ENCODE measurements at places on chromosomes 7 and 10.

GRCh38 chr7:13312307-13312706 lies 624.9 kb downstream of the ARL4A start:
- no peak for DNase-seq

- DNase-seq = no peak
These were observed 21.9 kb downstream of the DPY19L1 start for GRCh38 chr7:35015346-35015859.

GRCh38 chr7:24245362-24245761 lies 38.6 kb upstream of the NPY start:
- DNase-seq = no peak

- DNase-seq = no peak
These were observed 247.5 kb downstream of the FOXP2 start for GRCh38 chr7:114662002-114662677.

DNA sequence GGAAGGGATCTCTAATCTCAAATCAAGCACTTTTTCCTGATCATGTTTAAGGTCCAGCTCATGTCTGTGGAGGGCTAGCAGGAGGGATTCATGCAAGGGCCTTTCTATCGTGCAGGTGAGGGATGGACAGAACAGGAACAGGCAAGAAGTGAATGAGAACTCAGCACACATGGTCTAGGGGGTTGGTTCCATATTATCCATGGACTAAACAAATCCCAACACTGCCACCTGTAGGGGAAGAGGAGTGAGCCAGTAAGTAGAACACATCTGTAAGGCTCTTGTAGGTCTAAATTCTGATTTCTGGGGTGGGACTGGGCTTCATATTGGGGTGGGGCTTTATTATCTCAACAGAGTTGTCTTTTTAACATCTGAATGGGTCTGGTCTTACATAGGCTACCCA lies 138.0 kb upstream of the TARP start:
- no peak for DNase-seq

DNA sequence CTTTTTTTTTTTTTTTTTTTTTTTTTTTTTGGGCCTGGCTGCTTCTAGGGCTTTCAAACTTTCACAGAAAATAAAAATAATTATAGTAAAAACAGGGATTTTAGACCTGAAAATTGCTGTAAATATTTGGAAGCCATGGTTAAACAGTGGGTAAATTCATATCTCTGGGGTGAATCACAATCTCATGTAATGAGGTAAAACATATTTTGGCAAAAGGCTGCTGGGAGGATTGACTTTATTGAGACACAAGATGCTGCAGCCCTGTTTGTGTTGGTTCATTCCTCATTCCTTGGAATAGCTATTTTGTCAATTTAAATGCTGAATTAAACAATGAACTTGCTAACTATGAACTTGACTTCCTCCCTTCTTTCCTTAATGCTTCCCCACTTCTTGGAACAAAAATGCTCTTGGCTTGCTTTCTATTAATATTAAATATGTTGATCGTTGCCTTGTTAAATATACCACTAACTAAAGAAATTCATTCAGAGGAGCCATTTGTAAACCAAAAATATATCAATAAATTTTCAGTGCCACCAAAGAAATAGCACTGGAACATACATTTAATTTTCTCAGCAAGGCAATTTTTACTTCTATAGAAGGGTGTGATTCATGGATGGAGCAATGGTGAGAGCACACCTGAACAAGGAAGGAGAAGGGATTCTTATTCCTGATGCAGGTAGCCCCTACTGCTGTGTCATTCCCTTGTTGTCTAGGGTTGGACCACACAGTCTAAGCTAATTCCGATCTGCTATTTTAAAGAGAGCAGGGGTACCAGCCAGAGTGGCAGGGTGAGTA lies 24.6 kb downstream of the AGK start:
- no peak for DNase-seq

GRCh38 chr7:108136191-108136688 lies 6.1 kb upstream of the LAMB4 start:
- DNase-seq = no peak

DNA sequence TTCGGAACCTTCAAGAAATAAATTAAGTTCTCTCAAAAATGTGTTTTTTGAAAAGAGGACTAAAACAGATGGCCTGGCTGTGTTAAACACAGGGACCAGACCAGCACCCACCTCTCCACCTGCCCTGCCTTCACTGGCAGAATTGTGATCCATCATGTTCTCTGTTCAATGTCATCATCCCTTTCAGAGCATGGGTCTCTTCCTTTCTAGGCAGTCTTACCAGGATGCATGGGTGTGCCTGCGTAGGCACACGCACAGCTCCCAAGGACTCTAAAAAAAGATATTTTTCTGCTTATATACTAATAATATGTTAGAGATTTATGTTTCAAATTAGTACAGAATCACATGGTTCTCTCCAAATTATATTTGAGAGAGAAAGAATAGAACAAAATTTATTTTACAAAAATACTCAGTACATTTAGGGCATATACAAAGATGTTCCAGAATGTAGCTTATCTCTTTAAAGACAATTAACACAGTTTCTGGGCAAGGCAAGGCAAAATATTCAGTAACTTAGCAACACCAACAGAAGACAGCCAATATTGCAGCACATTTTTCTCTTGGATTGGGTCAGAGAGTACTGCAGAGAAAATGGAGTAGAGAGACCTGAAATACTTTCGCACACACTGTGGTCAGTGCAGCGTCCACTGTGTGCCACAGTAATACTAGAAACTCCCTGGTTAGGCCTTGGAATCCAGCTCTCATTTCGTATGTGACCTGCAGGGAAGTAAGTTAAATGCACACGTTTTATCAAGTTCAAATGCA lies 52.8 kb downstream of the EGFR start:
- DNase-seq = no peak

DNA sequence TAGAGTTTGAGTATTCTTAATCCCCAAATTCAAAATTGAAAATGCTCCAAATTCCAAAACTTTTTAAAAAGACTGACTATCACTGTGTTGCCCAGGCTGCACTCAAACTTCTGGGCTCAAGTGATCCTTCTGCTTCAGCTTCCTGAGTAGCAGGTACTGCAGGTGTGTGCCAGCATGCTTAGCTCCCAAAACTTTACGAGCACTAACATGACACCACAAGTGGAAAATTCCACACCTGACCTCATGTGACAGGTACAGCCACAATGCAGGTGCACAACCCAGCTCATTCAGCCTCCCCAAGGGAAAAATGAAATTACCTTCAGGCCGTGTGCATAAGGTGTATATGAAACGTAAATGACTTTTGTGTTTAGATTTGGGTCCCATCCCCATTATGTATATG lies 16.5 kb downstream of the CDC123 start:
- no peak for DNase-seq

GRCh38 chr10:110149259-110149658 lies 58.1 kb upstream of the MXI1 start:
- no peak for DNase-seq

GRCh38 chr7:111517549-111517951 lies 44.7 kb downstream of the IMMP2L start:
- DNase-seq = no peak

- DNase-seq = no peak
These were observed 36.2 kb downstream of the FRMD4A start for GRCh38 chr10:14294347-14295059.

DNA sequence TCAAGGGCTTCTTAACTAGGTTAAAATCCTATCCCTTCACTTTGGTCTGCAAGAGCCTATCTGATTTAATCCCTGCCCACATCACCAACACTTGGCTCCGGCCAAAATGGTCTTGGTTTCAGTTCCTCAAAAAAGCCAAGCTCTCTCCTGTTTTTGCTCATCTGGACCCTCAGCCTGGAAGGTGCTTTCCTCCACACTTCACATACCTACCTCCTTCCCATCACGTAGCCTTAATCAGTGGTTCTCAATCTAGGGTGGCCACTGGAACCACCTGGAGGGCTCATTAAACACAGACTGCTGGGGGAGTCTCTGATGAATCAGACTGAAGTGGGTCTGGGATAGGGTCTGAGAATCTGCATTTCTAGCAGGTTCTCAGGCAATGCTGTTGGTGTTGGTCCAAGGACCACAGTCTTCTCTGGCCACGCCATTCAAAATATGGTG lies 227.0 kb upstream of the AOAH start:
- DNase-seq = no peak

DNA sequence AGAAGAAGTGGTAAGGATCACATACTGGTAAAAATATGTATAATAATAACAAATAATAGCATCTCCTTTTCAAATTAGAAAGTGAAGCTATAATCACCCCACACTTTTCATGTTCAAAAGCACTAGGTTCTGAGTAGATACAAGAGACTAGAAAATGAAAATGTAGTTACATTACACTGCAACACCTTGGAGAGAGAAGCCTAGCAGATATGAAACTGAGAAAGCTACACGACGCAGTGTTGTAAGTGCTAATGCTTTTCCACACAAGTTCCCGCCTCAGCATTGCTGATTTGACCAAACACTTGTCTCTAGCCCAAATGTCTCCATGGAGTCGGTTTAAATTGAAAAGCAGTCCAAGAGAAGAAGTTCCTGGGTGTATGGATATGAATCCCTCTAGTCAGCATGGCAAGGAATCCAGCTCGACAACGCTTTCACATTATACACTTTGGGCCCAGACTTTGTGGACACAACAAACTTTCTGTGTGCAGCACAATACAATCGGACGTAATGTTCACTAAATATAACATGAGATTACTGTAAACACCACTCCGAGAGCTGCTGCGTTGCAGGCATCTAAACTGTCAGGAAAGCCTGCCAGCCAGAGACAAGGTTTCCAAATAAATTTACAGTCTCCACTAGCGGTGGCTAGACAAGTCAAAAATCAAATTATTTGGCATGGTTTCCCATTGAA lies 1.7 kb downstream of the PDE1C start:
- no peak for DNase-seq

GRCh38 chr10:86723009-86723408 lies 33.4 kb upstream of the BMPR1A start:
- DNase-seq = no peak

GRCh38 chr7:159078193-159078910 lies 66.3 kb downstream of the VIPR2 start:
- peak; percentile 2 for DNase-seq

- no peak for DNase-seq
These were observed 645 bp upstream of the TFR2 start for GRCh38 chr7:100641860-100642533.

GRCh38 chr10:36185097-36185496 lies 543.0 kb upstream of the FZD8 start:
- DNase-seq = no peak

DNA sequence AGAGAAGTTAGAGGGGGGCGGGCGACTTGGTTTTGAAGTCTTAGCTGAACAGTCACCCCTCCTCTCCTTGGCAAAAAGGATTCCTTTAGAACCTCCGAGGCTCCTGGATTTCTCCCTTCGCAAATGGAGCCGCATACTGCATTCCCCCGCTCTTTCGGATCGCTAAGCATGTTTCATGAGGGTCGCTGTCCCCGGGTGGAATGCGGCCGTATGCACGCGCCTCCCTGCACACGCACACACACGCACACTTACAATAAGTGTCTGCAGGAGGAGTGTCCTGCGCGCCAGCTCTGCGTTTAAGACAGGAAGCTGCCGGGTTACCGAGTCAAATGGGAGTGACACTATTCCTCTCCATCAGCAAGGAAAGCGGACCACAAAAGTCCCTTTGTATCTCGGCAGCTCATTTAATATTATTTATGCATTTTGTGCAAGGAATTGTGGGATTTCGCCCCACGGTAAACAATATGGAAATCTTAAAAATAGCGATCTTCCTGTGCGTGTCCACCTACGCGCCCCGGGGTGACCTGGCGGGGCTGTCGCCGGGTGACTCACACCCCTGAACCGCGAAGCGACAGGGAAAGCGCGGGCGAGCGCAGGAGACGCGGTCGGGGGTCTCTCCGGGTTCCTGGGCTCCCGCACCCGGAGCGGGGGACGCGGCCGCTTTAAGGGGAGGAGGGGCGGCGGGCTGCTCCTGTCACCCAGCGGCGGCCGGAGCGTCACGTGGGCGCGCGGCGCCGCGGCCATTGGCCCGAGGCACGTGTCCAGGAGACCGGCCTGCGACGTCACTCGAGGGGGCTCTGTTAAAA lies 988 bp upstream of the EN2 start:
- peak; percentile 81 for DNase-seq

DNA sequence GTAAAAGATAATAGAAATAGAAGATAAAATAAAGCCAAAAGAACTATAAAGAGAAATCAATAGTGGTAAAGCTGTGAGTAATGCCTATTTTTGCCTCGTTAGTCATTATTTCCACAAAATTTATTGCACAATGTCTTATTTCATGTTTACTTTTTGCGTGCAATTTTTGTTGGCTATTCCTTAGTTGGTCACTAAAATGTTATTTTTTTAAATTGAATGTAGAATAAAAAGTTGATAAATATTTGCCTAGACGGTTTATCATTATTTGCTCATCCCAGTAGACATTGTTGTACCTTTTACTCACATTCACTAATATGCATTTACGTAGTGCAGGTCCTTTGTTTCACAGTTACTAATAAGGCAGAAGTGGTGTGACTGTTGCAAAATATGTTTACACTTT lies 227.8 kb upstream of the BMPER start:
- DNase-seq = no peak

- no peak for DNase-seq
These were observed 14.4 kb upstream of the GSTK1 start for GRCh38 chr7:143248761-143249354.

GRCh38 chr10:12806228-12807095 lies 195.1 kb downstream of the CCDC3 start:
- DNase-seq = no peak

GRCh38 chr7:90828601-90829000 lies 232.5 kb downstream of the CDK14 start:
- DNase-seq = no peak

- no peak for DNase-seq
These were observed 51.1 kb upstream of the TSPAN13 start for GRCh38 chr7:16702441-16702840.

DNA sequence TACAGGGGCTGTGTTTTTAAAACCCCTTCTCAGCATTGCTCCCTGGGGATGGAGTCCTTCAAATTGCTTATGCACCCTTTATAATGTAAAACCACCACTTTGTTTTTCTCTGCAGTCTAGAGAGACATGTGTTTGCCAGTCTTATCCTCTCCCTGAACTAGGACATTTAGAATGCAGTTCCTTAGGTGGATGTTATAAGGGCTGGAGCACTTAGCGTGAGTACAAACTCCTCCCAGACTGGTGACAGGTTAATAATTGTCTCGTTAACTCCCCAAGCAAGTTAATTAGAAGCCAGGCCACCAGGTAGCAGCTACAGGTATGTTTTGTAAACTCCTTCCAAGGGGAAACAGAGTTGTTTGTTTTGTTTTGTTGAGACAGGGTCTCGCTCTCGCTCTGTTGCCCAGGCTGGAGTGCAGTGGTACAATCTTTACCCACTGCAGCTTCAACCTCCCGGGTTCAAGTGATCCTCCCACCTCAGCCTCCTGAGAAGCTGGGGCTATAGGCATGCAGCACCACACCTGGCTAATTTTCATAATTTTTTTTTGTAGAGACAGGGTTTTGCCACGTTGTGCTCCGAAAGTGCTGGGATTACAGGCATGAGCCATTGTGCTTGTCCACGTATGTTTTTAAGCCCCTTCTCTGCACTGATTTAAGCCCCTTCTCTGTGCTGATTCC lies 100.2 kb downstream of the FAM107B start:
- no peak for DNase-seq

GRCh38 chr10:88980800-88981199 lies 9.8 kb upstream of the FAS start:
- no peak for DNase-seq

Measured in testis (tissue), 5 donors.